Esophagus mucosa (tissue), 1 donor: ENCODE measurements at places on chromosomes 5 and 9. TPM values are rescaled to one million over a fixed set of nuclear protein-coding genes. Genes with fewer than 3 reads are reported as not detected.

DNA sequence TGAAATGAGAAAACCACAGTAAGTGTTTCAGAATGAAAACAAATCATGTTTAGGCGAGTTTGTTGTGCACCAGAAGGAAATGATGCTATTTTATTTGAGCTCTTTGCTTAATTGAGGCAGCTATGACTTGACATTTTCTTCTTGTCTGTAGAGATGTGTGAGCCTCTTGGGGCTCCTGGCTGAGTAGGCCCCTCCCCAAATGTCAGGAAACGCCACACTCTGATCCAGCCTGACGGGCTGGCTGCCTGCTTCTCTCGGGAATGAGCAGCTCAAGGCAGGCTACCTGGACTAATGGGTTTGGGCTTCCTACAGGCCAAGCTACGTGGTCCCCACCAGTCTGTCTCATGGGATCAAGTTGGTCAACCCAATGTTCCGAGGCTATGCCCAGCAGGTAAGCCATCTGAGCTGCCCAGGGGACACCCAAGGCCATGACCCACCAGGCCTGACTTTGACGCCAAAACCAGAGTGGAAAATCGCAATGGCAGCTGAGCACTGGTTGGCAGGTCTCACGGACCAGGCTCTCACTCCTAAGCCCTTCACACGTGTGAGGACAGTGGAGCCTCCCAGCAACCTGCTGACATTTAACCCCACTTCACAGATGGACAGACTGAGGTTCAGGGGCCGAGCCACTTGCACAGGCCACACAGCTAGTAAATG is 29.9 kb downstream of the USP20 start:
- no peak for ATAC-seq

DNA sequence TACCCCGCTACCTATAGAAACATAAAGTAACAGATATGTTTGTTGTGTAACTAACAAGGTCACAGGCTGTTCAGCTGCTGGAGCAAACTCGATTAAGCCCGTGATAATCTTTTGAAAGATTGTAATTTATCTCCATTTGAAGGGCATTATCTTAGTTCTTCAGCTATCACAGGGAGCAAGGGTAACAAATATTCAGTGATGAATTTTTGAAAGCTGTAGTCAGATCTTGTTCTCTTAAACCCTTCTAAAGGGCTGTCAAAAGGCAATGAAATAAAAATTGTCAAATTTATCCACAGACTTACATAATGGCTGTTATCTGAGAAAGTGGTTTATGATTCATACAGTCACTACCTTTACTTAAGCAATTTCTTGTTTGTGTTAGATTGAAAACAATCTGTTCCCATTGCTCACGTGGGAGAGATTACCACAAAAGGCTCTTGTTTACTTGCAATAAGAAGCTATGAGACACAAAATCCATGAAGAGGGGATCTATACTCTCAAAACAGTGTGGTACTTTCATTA is 78.3 kb upstream of the ZNF608 start:
- ATAC-seq = no peak

- ATAC-seq = no peak
Measured at GRCh38 chr5:123520677-123521247, 8.8 kb downstream of the CSNK1G3 start.

- ATAC-seq = no peak
Measured at GRCh38 chr5:150528924-150529546, 21.1 kb downstream of the NDST1 start.

The SPARC gene
- 76.4 TPM for total RNA-seq

DNA sequence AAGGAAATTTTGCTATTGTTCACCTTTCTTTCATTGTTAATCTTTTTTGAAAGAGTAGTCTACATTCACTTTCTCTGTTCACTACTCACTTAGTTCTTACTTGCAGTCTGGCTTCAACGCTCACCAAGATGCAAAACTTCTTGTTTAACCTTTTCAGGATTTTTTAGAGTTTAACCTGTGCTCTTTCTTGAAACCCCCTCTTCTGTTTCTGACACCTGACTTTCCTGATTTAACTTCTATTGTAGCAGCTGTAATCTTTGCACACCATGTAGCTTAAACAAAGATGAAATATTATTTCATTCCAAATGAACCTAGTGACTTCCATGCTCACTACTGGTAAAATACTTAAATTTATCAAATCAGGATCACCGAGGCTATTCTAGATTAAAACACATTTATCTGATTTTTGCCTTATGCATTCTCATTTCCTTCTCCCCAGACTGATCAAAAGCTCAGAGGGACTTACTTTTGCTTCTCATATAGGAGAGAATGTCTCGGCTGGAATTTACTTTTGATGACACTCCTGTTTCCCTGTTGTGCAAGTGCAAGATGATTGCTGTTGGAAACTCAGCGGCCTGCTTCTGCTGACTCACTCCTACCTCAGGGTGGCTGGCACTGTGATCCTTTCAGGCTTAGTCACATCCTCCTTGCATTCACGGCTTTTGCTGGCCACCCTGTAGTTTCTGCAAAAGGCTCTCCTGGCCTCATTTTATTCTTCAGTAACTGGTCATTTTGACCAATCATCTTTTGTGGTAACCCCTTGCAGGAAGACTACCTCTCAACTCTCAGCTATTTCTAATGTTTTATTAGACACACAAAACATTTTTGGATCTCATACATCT is 109.3 kb upstream of the IFNE start:
- peak; percentile 98 for ATAC-seq

GRCh38 chr9:72871685-72872084 is 81.2 kb downstream of the ALDH1A1 start:
- no peak for ATAC-seq

- no peak for ATAC-seq
Measured at GRCh38 chr9:86257391-86257790, 2.1 kb downstream of the C9orf153 start.

GRCh38 chr9:112445196-112445595 is 41.4 kb upstream of the KIAA1958 start:
- ATAC-seq = no peak

DNA sequence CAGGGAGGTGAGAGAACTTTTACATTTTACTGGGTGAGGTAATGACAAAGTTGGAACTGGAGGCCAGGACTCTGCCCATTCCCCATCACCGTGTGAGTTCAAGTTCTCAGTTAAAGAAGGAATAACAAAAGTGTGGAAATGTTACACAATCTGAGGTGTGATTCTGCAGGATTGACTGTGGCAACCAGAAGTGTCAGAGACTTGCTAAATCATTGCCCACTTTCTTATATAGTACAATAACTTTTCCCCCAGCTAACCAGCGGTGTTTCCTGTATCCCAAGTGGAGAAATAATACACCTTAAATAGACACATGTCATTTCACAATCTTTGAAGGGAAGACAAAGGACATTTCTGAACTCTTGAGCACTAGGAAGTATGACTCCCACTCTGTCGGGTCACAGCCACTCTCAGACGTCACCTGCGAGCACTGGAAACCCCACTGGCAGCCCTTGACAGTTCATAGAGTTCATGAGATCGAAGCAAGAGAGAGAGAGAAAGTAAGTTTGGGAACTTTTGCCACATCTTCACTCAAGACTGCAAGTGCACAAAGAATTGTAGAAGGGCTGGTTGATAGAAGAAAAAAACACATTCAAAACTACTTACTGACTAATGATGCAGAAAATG is 28.4 kb downstream of the PAX5 start:
- ATAC-seq = no peak

GRCh38 chr5:8861764-8862163 is 684.1 kb downstream of the SEMA5A start:
- no peak for ATAC-seq

DNA sequence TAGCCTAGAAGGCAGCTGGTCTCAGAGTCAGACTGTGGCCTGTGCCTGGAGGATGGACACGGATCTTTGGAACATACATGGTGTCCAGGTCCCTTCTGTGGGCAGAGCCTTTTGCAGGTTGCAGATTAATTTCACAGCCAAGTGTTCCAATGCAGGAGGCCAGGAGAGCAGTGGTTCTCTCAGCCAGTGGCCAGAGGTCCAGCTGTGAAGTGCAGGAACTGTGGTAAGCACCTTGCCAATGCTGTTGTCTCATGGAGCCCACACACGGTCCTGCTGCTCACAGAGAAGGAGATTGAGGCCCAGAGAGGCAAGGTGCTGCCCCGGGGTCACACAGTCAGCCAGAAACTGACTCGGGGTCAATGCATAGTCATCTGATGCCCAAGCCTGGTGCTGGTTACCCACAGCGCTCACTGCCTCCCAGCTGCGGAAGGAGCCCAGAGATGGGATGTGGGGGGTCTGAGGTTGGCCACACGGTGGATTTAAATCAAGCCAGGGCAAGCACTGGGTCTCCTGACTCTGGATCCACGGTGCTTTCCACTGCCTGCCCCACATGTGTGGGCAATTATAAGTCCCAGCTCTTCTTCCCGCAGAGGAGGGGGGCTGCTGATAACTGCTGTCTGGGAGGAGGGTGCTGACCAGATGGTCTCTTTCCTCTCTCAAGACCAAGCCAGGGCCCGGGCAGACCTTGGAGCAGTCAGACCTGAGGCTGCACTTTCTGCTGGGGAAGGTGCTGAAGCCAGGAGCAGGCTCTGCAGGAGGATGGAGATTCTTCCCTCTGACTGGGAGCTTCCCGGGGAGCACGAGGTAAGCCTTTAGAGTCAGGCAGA is 2.8 kb downstream of the PDGFRB start:
- no peak for ATAC-seq
